SHP77 treated with DMSO at 0.1 percent for 48 hours (cell line): ENCODE measurements at places on chromosomes 11 and 22.

GRCh38 chr11:10727146-10727851 is 23.7 kb upstream of the CTR9 start:
- no peak for DNase-seq

- no peak for DNase-seq
Measured at GRCh38 chr22:49446759-49447710, 380.6 kb downstream of the BRD1 start.

DNA sequence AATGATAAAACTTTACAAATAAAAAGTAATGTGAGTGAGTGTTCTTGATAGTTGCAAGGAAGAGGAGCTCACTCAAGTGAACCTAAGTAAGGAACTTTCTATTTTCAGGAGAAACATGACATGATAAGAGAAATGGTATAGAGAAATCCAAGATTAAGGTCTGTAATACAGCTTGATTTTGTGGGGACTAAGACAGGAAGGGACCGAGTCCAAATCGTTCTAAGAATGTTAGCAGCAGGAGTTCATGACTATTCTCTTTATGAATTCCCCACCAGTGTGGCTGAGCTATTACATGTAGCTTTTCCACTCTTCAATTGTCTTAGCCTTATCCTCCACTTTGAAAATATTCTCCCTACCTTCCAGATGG is 698.6 kb upstream of the ARHGAP42 start:
- no peak for DNase-seq

- no peak for DNase-seq
Measured at GRCh38 chr11:2121227-2122130, 17.7 kb downstream of the IGF2 start.

- no peak for DNase-seq
Measured at GRCh38 chr11:102853956-102854355, 10.5 kb upstream of the MMP3 start.

GRCh38 chr11:70572974-70573260 is 174.6 kb downstream of the CTTN start:
- DNase-seq, result no peak

DNA sequence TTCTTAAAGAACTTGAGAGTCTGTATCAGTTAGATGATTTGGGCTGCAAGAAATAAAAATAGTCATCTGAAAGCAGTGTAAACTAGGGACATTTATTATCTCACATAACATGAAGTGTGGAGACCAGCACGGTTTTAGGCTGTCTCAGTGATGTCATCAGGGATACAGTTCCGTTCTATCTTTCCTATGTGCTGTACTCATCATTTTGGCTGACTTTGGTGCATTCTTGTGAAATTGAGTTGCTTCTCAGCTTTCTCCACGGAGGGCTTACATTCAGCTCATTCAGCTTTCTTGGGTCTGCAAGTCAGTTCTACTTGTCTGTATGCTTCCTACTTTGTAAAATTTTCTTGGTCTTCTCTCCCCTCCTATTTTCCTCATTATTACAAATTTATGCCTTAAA is 51.8 kb upstream of the LIN7C start:
- DNase-seq, result no peak

- no peak for DNase-seq
Measured at GRCh38 chr11:101907815-101908214, 7.0 kb upstream of the CEP126 start.

DNA sequence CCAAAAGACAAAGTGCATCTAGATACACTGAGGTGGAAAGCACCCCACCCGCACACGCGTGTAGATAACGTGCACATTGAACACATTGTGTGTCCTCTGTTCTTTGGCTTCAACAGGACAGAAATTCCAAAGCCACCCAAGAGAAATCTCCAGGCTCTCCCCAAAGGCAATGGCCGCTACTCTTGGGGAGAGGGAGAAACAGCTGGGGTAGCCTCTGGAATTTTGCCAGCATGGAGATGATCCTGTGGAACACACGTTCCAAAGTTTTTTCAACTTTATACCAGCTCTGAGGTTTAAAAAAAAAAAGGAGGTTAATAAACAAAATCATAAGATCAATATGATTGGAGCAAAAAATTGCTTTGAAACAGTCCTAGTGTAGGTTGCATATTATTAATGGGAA is 63.0 kb upstream of the CD82 start:
- DNase-seq, result no peak

GRCh38 chr11:36039471-36039870 is 95.6 kb downstream of the LDLRAD3 start:
- no peak for DNase-seq

- DNase-seq, result no peak
Measured at GRCh38 chr22:44632541-44633396, 69.2 kb upstream of the PRR5 start.

- no peak for DNase-seq
Measured at GRCh38 chr11:130070846-130071200, 1.1 kb downstream of the APLP2 start.

DNA sequence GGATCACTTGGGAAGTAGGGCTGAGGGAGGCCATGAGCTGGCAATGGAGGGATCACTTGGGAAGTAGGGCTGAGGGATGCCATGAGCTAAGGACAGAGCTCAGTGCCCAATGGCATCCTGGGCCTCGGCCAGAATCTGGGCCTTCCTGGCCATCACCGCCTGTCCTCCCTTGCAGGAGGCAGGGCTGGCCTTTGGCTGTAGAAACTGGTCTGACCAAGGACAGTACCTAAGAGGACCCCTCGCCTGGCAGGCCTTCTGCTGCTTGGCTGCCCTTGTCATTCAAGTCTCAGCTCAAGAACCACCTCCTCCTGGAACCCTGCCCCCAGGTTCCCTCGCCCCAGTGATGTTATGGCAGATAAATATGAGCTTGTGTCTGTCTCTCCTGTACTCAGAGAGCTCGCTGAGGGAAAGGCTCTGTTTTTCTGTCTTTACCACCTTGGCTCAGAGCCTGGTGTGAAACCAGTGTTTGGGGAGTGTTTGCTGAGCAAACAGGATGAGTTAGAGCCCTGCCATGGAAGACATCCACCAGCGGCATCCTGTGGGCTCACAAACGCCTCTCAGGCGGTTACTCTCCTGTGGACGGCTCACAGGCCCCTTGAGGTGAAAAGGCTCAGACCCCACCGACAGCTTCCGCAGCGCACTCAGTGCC is 19.3 kb upstream of the RASL10A start:
- peak; percentile 28 for DNase-seq

DNA sequence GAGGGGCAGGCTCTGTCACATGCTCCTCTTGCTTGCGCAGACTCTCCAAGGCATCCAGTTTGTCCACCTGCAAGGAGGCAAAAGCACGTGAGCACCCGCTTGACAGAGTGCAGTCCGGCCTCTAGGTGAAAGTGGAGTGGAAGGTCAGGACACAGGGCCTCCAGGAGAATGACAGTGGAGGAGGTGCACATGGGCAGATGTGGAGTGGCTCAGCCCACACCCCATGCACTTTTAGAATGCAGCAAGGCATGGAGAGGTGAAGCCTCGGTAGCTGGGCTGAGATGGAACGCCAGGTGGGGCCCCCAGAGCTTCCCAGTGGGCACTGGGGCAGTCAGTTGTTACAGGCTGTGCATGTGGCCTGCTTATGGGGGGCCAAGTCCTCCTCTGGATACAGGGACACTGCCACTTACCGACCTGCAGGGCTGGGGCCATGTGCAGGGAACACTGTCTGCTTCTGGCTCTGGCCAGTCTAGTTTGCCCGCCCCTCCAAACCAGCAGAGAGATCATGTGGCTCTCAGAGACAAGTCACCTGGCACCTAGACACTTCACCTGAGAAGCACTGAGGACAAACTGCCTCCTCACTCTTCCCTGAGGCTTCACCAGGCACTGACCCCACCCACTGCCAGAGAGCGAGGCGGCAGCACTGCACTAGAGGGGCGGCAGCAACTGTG is 2.3 kb upstream of the SLC25A1 start:
- no peak for DNase-seq

DNA sequence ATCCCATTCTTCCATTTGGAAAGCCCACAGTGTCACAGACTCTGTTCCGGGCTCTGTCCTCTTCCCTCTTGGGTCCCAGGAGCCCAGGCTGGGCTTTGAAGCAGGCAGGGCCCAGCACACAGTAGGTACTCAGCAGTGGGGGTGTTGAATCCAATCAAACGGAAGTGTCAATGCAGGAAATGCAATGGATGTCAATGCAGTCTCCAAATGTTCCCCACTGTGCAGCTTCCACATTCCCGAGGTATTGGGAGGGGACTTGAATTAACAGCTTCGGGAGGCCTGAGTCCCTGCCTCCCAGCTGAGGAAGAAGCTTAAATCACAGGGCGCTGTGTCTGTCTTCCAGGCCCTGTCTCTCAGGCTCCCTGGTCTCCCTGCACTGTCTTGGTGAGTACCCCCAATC is 21.8 kb upstream of the SMIM35 start:
- DNase-seq, result no peak

DNA sequence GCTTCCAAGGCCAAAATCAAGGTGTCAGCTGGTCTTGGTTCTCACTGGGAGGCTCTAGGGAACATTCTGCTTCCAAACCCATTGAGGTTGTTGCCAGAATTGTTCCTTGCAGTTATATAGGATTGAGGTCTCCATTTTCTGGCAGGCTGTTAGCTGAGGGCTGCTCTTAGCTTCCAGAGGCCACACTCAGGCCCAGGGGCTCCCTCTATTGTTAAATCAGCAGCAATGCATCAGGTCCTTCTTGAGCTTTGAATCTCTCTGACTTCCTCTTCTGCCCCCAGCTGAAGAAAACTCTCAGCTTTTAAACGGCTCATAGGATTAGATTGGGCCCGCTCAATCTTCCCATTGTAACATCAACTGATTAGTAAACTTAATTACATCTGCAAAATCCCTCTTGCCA is 39.3 kb upstream of the BSX start:
- no peak for DNase-seq

DNA sequence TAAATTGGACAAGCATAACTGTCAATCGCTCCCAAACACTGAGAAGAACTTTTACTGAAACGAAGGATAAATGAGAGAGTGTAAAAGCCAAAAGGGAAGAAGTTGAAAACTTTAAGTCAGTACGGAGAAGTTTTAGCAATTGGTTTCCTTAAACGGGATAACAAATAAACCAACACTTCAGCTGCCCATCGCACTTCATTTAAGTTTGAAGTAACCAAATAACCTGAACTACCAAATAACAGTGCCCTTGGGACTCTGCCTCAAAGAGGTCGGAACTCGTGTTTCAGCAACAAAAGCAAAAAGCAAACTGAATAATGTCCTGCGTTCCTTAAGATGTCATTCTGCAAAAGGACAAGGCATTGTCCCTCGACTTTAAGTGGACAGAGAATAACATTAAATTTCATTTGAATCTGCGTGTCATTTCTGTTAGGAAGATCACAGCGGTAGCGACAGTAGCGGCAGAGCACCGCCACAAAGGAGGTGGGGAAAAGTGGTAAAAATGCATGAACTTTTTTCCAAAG is 127.0 kb upstream of the C11orf58 start:
- no peak for DNase-seq

- no peak for DNase-seq
Measured at GRCh38 chr22:42111798-42112197, 18.8 kb downstream of the CYP2D6 start.

- no peak for DNase-seq
Measured at GRCh38 chr11:57588046-57588710, 9.3 kb upstream of the SERPING1 start.

- no peak for DNase-seq
Measured at GRCh38 chr11:36062796-36063365, 119.0 kb downstream of the LDLRAD3 start.

GRCh38 chr11:95279921-95280868 is 49.2 kb upstream of the SESN3 start:
- DNase-seq, result no peak
